ENCODE measurements at places on chromosomes 1 and 21.
A peak's percentile ranks its signal among the peaks of the same experiment; 100 is the strongest.

- DNase-seq, result no peak
Measured at GRCh38 chr1:64588876-64589275, 118.9 kb downstream of the CACHD1 start.

DNA sequence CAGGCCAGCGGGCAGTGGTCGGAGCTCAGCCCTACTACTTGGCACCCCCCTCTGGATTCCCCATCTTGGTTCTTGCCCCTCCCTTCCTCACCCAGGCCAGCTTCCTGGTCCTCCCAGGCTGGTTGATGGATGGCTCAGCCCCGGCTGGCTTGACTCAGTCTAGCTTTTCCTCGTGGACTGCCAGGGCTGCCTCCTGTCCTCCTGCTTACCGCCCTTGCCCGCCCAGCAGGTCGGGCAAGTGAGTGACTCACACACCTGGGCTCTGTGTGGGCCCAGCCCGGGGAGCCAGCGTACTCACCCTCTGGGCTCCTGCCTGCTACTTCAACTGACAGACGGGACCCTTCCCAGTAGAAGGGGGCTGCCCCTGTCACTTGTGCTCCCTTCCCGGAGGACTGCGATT is 19.5 kb upstream of the ARHGEF10L start:
- DNase-seq, result no peak

- peak; percentile 86 for DNase-seq
Measured at GRCh38 chr1:241934201-241934848, 23.2 kb upstream of the BECN2 start.

GRCh38 chr21:39221997-39222486 is 38.8 kb upstream of the PSMG1 start:
- no peak for DNase-seq

Data from left hindlimb (tissue), 1 donor.